ENCODE measurements at places on chromosomes 11 and 22.
A peak's percentile ranks its signal among the peaks of the same experiment; 100 is the strongest.

- DNase-seq: peak; percentile 94
Measured at GRCh38 chr11:78424334-78425270, 7.0 kb upstream of the GAB2 start.

DNA sequence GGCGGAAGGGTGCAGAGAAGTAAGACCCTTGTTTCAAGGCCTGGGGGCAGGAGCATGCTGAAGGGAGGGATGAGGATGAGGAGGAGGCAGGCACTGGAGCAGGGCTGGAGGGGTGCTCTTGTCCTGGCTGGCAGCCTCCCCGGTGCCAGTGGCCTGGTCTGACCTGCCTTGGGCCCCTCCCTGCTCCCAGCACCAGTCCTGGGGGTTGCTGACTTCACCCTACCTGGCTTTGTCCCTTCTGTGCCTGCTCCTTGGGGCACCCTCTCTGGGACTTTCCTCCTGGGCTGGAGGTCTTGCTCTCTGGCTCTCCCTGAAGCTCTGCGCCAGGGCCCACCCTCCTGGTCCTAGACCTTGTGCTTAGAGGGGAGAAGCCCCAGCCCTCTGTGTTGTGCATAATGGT, 4.7 kb upstream of the FLRT1 start:
- DNase-seq: no peak

DNA sequence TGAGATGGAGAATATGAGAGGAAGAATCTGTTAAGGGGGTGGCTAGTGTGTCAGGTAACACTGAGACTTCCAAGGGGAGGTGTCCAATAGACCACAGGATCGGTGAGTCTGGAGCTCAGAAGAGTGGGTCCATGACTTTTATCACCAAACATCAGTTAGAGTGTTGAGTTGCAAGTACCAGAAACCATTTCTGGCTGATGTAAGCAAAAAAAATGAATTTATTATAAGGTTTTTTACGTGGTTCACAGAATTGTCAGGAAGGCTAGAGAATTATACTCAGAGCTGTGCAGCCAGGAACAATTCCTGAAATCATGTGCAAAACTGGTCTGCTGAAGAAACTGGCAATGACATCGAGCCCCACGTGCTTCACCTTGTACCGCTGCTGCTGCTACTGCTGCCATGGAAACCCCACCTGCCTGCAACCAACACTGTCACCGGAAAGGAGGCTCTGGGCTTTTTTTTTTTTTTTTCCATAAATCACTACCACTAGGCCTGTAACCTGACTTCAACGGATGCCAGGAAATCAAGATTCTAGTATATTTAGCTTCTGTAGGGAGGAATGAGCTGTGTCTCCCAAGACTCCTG, 16.6 kb upstream of the STK33 start:
- no peak for DNase-seq

- DNase-seq: peak; percentile 69
Measured at GRCh38 chr22:50270666-50271394, 650 bp upstream of the MAPK11 start.

DNA sequence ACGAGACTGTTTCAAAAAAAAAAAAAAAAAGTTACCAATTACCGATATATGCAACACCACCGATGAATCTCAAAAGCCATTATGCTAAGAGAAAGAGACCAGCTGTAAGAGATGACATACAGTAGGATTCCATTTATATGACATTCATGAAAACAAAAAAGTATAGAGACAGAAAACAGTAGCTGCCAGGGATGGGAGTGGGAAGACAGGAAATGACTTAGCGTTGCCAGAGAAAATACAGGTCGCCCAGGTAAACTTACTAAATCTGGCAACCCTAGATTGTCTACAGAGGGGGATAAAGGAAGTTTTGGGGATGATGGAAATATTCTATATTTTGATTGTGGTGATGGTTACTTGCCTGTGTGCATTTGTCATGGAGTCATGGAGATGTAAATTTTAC, 7.9 kb upstream of the C11orf24 start:
- DNase-seq: no peak

DNA sequence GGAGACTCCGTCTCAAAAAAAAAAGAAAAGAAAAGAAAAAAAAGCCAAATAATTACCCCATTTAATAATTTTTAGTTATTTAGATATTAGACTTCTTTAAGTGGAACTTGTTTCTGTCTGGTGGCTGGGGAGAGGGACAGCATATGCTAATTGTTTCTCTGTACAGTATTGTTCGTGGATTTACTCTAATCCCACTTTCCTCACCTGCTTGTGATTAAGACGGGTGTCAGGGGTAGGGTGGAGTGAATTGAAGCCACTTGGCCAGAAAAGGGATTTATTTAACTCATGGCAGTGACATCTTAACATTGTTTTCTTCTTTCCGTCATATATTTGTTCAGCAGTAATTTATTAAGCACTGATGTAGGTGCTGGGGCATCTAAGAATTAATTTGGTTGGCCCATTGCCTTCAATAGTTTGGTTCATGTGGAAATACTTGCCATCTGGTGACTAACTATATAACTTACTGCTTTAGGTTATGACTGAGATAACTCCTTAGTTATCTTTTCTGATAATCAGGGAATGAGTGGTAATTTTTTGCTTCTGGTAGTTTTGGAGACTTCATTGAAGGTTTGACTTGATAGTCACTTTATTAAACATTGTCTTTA, 4.6 kb downstream of the TNRC6B start:
- DNase-seq: no peak

- DNase-seq: no peak
Measured at GRCh38 chr11:965206-965775, 39.6 kb downstream of the AP2A2 start.

GRCh38 chr22:24894220-24894975, 52.1 kb downstream of the LHFPL7 start:
- DNase-seq: peak; percentile 9

- peak; percentile 82 for DNase-seq
Measured at GRCh38 chr11:75384438-75385080, 14.8 kb upstream of the RPS3 start.

DNA sequence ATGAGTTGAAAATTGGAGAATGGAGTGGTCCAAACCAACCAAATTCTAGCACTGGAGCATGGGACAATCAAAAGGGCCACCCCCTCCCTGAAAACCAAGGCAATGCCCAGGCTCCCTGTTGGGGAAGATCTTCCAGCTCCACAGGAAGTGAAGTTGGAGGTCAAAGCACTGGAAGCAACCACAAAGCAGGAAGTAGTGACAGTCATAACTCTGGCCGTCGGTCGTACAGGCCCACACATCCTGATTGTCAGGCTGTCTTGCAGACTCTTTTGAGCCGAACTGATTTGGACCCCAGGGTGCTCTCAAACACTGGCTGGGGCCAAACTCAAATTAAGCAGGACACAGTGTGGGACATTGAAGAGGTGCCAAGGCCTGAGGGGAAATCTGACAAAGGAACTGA, 80.5 kb upstream of the ADSL start:
- peak; percentile 82 for DNase-seq

DNA sequence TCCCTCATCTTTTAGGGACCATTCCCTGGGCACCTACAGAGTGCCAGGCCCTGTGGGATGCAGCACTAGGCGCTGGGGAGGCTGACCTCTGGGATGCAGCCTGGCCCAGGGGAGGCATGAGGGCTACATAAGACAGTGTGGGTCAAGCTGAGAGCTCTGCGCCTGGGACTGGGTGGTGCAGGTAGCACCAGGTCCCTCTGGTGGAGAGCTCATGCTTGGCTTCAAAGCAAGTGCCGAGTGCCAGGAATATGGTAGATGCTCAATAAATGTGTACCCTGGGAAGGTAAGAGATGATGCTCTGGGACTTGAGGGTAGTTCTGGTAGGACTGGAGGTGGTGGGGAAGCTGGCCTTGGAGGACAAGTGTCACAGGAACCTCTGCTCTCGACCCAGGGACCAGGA, 2.0 kb upstream of the MPPED1 start:
- DNase-seq: no peak

GRCh38 chr11:88680806-88681205, 343.3 kb upstream of the CTSC start:
- DNase-seq: no peak

- DNase-seq: no peak
Measured at GRCh38 chr11:46381048-46381818, at the start of gene MDK. Gene MDK, plus strand, starts transcription at chr11:46381669. Its CDS starts 389 bp downstream, at chr11:46382058.

GRCh38 chr11:9838961-9839360, 175.1 kb downstream of the SWAP70 start:
- no peak for DNase-seq

DNA sequence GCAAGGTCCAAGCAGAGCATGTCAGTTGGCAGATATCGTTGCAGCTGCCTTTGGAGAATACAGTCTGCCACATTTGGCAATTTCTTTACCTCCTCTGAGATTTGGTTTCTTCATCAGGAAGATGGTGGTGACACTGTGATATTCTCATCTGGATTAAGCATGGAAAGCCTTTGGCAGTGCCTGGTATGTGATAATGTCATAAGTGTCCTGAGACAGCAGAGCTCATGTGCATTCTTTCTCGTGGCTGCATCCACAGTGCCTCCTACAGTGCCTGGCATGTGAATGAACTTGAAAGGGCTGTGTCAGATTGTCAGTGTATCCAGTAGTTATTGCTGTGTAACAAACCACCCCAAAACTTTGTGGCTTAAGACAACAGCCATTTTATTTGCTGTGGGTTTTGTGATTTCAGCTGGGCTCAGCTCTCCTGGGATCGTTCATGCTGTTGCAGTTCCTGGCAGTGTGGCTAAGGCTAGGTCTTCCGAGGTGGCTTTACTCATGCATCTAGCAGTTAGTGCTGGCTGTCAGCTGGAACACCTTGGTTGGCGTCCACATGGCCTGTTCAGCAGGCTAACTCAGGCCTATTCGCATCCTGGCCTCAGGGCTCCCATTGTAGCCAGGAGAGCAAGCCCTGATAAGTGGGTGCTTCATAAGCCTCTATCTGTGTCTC, 35.7 kb upstream of the MICAL2 start:
- DNase-seq: no peak

DNA sequence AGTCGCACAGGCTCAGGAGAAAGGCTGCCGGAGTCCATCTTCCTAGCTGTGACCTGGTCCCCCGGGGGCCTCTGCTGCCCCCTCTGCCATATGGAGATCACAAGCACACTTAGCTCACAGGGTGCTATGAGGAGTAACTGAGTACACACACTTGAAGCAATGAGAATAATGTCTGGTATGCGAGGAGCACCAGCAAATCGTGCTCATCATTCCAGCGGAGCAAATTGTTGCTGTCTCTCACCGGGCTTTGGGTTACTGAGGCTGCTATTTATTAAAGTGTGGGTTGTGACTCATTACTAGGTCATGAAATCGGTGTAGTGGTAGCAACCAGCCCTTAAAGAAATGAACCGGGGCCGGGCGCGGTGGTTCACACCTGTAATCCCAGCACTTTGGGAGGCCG, 48.1 kb upstream of the EIF3D start:
- no peak for DNase-seq

- no peak for DNase-seq
Measured at GRCh38 chr11:69603111-69603836, 37.7 kb upstream of the CCND1 start.

- DNase-seq: no peak
Measured at GRCh38 chr11:108568195-108568858, 25.2 kb downstream of the EXPH5 start.

Data from inflammatory macrophage (primary cell).